ENCODE measurements at places on chromosomes 6 and 20.

DNA sequence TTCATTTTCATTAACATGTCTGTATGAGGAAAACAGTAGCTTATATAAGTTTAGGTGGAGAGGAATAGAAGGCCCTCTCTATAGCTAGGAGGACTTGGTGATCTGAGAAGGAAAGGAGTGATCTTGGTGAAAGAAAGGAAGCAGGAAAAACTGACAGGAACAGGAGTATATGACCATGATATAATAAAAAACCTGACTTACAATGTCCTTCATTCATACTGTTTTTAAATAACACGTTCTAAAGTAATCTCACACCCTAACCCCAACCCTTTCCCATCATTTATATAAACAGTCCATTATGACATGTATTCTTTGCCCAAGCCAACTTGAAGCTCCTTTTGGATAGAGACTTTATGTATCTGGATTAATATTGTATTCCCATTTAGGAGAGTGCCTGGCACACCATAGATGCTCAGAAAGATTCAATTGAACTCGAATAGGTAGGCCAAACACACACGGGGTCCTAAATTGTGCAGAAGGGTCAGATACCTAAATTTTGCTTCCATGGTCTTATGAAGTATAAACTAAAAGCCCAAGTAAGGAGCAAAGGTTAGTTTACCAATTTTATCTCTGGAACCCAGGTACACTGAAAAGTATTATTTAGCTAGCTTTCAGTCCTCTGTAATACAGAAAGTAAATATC lies 75.9 kb downstream of the OR2B2 start:
- DNase-seq = no peak

DNA sequence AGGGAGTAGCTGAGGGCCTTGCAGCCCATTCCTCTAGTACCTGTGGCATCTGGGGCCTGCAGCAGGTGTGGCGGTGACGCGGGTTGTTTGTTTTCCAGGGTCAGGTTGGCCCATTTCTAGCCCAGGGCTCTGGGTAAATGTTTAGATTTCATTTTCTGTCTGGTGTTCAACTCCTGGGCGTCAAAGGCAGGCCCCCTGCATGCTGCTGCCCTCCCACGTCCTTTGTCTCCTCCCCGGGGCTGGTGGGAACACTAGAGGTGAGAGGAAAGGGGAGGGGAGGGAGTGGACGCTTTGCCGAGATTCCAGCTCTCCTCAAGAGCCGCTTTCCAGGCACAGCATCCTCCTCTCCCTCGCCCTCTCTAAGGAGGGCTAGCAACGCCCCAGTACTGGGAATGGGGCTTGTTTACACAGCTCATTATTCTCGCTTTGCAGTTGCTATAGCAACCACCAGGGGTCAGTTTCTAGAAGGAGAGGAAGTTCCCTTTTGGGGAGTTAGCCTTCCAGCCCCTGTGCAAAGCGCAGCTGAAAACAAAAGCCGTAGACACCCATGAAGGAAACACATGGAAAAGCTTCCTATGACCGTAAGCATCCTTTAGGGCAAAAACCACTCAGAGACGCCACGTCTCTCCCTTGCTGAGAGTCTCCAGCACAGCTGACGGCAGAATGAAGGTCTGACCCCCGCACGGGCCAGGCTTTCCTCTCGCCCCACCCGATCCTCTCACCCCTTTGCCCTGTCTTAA lies 170.6 kb downstream of the LY86 start:
- DNase-seq = no peak

DNA sequence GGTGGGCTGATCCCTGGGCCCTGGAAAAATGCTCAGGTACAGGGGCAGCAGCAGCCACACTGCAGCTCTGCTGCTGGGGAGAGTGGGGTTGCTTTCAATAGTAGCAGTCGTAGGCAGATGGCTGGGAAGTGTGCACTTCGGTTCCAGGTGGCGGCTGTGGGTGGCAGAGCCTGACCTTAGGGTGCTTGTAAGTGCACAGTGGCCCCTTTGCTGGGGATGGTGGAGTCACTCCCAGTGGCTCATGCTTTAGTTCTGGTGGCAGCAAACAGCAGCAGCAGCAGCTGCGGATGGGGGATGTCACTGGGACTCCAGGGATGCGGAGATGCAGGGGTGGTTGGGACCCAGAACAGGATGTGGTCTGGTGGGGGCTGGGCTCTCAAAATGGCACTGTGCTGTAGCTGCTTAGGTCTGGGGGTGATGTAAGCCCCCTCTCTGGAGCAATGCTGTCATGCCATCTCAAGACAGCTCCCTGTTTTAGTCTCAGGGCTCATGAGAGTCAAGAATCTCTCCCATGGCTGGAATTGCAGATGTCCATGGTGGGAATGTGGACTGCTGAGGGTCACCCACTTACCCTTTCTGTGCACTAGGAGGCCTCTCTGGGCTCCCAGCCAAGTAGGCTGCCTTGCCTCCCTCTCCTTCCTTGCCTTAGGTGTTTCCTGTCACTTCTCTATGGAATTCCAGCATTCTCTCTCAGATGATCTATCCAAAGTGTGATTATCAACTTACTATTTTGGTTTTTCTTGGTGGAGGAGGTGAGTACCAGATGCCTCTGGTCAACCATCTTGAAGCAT lies 146.7 kb upstream of the SLC22A23 start:
- no peak for DNase-seq

GRCh38 chr20:37973059-37973910 lies 60.0 kb downstream of the TTI1 start:
- no peak for DNase-seq

GRCh38 chr6:85432554-85432953 lies 17.3 kb upstream of the NT5E start:
- DNase-seq = no peak

GRCh38 chr6:87747646-87748045 lies 45.6 kb upstream of the AKIRIN2 start:
- no peak for DNase-seq

GRCh38 chr20:5020760-5021159 lies 19.4 kb upstream of the SLC23A2 start:
- DNase-seq = no peak

DNA sequence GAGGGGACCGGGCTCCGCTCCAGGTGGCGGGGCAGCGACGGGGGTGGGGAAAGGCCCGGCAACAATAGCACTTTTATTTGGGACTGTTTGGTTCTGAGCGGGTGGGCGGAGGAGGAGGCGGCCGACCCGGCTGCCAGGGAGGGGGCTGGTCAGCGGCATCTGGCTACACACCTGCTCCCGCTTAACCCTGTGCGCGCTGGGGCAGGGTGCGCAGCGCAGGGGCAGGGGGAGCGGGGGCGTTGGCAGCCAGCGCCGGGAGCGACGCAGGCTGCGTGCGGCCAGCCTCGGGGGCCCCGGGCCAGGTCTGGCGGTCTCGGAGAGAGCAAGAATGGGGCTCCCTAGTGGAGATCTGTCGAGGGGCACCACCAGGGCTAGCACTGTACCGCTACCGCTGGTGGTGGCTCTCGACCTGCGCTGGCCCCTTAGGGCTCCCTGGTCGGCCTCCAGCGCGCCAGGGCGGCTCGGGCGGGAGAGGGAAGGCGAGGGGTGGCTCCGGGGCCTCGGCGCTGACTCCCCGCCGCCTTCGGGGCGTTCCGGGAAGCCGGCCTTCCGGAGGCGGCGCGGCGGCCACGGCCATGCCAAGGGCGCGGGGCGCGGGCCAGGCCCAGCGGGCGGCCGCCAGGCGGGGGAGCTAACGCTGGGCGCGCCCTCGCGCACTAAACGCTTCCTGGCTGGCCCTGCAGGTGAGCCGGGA lies 92.4 kb downstream of the NCR2 start:
- DNase-seq = no peak

GRCh38 chr20:43987531-43987930 lies 72.9 kb downstream of the TOX2 start:
- DNase-seq = no peak

DNA sequence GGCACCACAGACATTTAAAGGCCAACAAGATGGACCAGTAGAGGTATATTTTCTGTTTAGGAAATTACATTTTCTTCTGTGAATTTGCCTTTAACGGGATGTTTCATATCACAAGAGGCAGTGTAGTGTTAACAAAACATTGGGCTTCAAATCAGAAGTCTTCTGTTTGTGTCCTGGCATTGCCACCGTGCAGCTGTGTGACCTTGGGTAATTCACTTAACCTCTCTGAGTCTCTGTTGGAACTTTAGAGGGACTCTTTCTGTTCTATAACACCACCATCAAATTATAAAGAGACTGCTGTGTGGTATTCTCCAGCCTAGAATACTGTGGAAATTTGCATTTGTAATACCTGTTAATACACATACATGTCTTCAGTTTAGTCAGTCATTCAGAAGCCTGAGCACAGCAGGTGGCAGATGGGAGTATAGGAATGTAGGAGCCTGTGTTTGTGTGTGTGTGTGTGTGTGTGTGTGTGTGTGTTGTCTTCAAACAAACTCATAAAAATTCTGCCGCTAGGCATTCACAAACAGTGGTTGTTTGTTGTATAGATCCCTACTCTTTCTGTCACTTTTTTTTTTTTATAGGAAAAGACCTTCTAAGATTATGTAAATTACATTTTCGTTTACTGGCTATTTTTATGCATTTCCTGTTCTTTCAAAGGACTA lies 22.6 kb downstream of the UST start:
- DNase-seq = no peak

DNA sequence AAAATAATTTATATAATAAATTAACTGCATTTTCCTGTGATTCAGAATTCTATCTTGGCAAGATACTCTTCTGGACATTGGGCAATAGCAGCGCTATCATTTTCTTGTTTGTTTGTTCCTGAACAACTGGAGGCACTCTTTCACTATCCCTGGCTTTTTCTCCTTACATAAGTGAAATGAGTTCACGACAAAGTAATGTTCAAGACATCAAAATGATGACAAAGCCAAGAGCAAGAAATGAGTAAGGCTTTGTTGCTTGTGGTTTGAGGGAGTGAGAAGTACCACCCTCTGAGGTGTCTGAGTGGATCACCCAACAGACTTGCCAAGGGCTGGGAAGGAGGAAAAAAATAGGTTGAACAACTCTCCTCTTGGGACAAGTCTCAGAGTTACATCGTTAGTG lies 466.6 kb upstream of the JAG1 start:
- peak; percentile 97 for DNase-seq

- DNase-seq = no peak
These were observed 21.0 kb upstream of the NCOA3 start for GRCh38 chr20:47480705-47481104.

GRCh38 chr6:35368038-35368887 lies 25.9 kb downstream of the PPARD start:
- peak; percentile 24 for DNase-seq

DNA sequence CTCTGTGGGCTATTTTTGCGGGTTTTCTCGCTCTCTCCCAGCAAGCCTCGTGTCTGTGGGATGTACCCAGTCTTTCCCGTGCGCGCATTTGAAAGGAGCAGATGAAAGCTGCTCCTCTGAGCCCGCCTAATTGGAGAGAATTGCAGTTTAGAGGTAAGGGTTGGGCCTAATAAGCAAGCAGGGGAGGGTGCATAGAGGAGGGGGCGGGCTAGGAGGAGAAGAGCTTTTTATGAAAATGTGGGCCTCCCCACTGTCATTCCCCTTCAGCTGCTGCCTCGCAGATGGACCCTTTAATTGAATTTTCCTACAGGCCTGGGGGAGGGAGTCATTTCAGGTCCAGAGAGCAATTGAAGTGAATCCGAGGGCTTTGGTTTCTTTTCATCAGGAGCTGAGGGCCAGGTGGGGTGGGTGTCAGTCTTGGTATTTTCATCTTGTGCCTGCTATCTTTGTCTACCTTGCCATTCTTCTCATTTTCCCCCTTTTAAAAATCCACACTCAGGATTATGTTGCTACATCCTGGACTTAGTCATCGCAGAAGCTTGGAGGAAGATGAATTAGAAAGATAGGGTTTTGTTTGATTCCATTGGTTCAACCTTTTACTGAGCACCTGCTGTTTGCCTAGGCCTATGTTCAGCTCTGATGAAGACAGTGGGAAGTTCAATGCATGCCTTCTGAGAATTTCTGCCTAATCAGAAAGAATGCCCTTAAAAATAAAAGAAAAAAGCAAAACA lies 423.4 kb downstream of the CD83 start:
- no peak for DNase-seq

GRCh38 chr20:18692447-18692846 lies 104.6 kb downstream of the DTD1 start:
- no peak for DNase-seq

DNA sequence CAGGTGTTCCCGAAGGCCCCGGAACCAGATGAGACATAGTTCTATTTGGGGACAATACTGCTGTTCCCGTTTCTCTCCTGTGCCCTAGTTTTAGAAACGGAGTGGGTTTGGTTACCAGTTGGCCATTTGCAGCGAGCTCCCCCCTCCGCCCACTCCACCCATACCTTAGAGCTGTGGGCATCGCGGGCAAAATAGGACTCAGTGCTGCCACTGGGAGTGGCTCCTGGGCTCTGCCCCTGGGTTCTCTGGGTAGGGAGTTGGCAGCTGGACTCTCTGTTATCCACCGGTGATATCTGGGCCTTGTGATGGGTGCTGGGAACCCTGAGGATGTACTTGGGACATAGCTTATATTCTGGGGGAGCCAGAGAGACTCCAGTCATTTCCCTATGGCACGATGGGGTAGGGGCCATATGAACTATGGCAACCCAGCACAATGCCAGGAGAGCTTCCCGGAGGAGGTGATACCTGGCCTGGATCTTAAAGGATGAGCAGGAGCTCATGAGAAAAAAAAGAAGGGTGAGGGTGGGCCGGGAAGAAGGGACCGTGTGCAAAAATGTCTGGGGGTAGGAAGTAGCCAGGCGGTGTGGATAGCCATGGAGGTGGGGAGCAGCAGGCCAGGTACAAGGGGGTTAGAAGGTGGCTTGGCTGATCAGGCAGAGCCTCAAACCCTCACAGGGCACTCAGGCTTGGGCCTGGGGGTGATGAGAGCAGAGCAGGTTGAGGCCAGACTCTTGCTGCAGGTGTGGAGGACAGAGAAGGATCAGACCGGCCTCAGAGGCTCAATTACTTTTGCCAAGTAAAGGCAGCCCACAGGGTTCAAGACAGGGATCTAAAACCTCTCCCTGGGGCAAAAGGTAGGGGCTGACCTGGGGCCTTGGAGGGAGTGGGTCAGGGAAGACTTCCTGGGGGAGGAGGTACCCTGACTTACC lies 9.6 kb downstream of the SRC start:
- DNase-seq = no peak

DNA sequence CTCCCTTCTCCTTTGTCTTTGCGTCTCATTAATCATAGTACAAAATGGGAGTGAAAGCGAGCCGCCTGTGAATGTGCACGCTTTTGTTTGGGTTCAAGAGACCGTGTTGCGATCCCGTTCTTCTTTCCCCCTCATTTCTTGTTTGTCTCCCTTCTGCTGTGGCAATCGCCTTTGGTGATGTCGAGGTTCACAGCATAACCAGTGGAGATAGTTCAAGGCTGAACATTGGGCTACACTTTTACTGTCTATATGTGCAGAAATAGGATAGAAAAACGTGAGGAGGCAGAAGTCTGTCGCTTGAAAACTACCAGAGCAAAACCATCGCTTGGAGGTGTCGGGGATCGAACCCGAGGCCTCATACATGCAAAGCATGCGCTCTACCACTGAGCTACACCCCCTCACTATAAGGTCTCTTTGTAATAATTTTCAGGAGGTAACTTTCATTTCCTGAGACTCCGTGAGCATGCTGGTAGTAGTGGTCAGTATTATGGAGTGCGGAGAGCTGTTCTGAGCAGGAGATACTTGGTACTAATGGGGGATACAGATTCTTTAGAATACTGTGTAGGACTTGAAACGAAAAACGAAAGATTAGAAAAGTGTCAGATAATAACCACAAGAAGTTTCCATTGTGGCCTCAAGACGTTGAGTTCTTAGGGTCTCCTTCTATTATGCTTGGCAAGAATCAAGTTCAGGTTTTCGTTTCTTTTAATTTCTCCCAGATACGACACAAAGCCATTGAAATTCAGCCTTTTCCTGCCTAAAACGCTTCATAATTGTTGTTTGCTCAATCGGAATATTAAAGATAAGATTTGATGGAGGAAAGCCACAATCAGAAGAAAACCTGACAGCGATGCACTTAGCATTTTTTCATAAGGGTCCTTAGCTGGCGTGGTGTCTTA lies 106.6 kb downstream of the TRIM27 start:
- DNase-seq = no peak

Measured in skeletal muscle cell (primary cell).